Left renal cortex interstitium (tissue), 4 donors: ENCODE measurements at places on chromosomes 6 and 20.

DNA sequence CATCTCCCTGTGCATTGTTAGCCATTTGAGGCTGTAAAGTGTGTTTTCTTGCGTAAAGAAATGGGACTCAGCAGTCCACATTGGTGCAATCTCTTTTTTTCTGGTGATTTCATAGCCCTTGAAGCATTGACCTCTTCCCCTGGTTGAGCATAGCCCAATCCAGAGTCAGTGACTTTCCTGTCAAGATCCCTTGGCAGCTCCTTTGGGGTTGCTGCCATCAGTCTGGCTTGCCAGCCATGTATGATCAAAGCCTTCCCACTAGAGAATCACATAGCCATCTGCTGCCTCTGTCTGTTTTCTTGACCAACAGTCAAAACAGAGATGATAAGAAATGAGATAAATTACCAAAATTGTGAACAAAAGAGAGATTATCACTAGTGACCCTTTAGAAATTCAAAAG lies 19.6 kb downstream of the HLA-A start:
- no peak for DNase-seq

GRCh38 chr6:21085211-21085610 lies 508.3 kb upstream of the SOX4 start:
- DNase-seq = no peak

GRCh38 chr6:31899215-31899614 lies 1.7 kb upstream of the EHMT2 start:
- DNase-seq = no peak

DNA sequence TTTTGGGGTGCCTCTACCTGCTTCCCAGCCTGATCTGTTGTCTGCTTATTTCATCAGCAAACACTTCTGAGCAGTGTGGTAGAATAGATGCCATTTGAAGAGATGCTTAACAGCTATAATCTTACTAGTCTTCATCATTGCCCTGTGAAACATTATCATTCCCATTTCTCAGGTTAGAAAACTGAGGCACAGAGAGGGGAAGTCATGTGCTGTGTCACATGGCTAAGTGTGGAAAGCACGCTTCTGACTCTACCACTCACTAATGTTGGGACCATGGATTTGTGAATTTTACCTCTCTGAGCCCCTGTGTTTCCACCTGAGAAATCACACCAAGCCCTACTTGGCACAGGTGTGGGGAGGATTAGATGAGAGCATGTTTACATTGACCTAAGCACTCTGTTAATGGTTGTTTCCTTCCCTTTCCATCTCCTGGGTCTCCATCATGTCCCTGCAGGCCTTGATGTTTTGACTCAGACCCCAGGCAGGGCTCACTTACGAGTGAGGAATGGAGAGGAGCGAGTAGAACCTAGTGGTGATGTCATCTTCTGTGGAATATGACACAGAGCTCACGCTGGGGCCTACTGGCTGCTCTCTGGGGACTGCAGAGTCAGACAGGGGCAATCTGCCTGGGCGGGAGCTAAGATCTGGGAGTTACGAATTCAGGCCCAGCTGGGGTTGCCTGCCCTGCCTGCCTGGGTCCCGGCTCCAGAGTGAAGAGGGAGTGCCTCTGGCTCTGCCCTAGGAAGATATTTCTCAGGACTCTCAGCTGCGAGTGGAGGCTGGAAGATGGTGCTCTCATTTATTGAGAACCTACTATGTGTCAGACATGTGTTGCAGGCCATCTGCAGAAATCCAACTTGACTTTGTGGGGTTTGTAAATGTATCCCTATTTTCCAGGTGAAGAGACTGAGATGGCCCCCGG lies 64.3 kb downstream of the CDH22 start:
- no peak for DNase-seq

DNA sequence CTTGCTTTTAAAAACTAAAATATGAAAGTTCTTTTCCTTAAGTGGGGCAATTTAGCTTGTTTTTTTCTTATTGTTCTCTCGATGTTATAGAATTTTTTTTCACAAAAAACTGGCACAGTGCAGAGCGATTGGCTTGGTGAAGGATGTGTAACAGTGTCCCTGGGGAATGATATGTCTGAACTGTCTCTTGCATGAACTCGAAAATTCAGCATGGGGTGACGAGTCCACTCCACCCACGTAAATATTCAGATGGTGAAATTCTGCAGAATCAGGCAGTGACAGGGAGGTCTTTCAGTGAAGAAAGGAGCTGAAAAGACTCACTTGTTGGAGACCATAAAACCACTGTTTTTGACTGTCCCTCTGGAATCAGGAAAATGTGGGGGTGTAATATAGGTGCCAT lies 505.3 kb downstream of the MMUT start:
- DNase-seq = no peak

GRCh38 chr6:150029749-150030148 lies 4.4 kb upstream of the RAET1L start:
- no peak for DNase-seq

DNA sequence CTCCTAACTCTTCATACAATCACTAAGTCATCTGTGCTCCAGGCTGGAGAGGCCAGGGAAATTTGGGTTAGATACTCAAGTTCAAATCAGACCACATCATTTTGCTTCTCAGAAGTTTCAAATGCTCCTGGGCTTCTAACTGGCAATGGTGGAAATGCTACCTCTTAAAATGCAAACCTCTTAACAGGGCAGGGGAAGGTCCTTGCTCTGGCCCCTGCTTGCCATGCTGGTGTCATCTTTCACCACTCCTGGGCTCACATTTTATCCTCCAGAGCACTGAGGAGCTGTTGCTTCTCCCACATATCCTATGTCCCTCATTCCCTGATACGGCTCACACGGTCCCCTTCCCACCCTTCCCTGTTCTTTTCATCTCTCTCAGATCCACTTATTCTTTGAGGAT lies 41.8 kb upstream of the NT5E start:
- no peak for DNase-seq

DNA sequence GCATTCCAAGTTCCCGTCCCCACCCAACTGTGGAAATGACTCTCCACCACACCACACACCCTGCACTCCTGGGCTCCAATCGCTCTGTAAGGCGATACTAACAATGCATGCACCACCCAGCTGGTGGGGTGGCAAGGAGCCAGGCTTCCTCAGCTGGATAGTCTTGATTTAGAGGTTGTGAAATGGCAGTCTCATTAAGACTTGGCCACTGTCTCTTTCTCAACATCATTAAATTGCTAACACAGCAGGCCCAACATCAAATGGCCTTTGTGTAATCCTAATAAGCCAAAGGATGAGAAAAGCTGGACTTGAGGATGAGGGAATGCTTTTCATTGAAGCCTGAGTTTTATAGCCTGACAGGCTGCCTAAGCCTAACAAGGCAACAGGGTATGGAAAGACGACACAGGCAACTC lies 223.7 kb downstream of the GMDS start:
- DNase-seq = no peak

DNA sequence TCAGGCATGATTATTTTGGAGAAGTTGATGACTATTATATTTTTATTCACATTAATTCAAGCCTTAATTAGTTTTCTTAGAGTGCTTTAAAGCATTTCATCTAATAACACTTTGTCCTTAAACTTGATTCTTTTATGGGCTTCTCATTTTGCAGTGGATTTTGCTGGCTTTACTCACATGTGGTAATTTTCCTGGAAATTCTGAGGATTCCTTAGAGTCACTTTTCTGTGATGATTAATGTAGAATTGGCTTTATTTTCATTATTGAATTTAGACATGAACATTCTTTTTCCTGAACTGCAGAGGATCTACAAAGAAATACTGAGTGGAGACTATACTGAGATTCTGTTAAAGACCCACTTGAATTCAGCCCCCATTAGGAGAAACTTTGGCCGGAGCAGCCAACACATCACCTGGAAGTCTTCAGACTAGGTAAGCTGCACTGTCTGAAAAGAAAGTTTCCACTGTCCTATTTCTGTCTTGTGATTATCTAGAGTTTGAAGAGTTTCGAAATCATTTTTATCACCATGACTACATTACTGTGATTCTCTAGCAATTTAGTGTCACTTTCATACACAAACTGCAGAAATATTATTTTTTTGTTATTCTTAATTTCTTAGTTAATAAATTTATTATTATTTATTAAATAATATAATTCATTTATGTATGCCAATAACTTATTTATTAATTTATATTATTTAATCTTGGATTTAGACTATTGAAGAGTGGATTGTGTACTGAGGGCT lies 1.9 kb downstream of the RFPL4B start:
- no peak for DNase-seq

DNA sequence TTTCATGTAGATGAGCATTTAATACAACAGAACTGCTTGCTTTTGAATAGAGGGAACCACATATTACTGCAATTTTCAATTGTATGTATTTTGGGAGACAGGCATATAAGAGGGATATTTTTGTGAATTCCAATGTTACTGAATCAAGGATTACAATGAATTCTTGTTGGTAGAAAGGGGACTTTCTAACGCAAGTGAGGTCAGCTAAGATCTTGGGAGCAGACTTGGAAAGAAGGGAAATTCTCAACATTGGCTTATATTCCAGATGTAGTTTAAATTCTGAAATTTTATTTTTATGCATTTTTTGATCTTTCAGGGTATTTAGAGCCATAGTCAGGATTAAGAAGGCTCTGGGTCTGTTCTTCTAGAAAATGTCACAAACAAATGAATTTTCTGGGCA lies 43.3 kb upstream of the CTAGE9 start:
- no peak for DNase-seq

- DNase-seq = no peak
Observed at GRCh38 chr6:146336191-146336590, 207.4 kb upstream of the RAB32 start.

DNA sequence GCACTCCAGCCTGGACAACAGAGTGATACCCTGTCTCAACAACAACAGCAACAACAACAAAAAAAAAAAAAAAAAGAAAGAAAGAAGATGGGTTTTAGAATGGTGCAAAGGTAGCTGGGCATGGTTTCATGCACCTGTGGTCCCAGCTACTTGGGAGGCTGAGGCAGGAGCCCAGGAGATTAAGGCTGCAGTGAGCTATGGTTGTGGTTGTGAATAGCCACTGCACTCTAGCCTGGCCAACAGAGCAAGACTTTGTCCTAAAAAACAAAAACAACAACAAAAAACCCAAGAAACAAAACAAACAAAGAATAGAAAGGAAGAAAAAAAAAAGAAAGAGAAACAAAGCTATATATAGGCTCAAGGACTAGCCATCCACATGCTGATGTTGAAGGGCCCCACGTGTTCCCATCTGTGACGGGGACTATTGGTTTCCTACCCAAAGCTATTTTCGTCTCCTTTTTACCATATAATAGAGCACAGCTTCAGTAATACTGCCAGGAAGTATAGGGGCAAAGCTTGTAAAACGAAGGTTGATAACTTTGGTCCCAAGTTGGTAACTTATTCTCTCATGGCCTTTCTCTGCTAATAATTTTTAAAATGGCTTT lies 7.9 kb upstream of the EEF1E1 start:
- no peak for DNase-seq

GRCh38 chr20:25258476-25258805 lies 10.6 kb downstream of the PYGB start:
- no peak for DNase-seq

- DNase-seq = no peak
Observed at GRCh38 chr6:160106701-160107100, 14.9 kb upstream of the SLC22A1 start.

GRCh38 chr6:111683157-111683556 lies 77.5 kb upstream of the TRAF3IP2 start:
- no peak for DNase-seq

DNA sequence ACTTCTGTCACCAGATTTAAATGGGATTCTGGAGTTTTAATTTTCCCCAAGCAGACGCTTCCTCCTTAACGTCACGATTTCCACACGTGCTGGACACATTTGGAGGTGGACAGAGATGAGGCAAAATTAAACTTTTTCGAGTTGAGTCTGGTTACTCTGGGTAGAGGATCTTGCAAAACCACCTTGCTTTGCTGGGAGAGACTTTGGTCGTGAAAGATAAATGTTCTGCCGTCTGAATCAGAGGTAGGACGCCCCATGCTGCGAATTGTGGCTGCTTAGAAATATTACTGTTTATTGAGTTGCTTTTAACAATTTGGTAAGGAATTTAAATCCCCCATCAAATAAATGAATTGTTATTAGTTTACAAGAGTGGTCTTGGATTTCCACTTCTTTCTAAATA lies 46.8 kb downstream of the CTCFL start:
- DNase-seq = no peak

DNA sequence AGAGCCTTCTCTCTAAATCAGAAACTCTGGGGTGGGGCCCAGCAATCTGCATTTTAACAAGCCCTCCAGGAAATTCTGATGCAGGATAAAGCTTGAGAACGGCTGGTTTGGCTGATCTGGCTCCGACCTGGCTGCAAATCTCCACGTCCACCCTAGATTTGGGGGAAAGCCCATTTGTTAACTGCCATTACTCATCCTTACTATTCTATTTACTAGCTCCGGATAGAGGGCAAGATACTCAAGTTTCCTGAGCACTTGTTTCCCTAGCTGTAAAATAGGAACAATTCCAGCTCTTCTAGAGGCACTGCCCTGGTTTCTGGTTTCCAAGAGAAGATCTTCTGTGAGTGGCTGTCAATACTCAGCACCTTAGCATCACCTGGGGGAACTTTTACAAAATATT lies 44.4 kb downstream of the DAAM2 start:
- DNase-seq = no peak

GRCh38 chr6:159931846-159932245 lies 37.0 kb upstream of the IGF2R start:
- DNase-seq = no peak

DNA sequence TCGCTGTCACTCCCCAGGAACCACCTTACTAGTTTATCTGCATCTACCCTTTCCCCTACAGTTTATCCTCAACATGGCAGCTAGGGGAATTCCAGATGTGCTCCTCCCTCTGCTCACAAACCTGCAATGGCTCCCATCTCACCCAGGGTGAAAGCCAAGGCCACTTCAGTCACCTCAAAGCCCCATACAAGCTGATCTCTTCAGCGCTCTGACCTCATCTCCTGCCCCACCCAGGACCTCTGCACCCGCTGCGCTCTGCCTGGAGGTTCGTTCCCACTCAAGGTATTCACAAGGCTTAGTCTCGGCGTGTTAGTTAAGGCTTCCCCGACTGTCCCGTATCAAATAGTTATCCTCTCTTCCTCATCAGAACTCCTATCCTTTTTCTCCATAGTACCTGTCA lies 28.6 kb upstream of the SPDEF start:
- DNase-seq = no peak

GRCh38 chr6:96917098-96917497 lies 7.4 kb upstream of the KLHL32 start:
- no peak for DNase-seq

- DNase-seq = no peak
Observed at GRCh38 chr6:34110610-34111009, 35.3 kb downstream of the GRM4 start.

DNA sequence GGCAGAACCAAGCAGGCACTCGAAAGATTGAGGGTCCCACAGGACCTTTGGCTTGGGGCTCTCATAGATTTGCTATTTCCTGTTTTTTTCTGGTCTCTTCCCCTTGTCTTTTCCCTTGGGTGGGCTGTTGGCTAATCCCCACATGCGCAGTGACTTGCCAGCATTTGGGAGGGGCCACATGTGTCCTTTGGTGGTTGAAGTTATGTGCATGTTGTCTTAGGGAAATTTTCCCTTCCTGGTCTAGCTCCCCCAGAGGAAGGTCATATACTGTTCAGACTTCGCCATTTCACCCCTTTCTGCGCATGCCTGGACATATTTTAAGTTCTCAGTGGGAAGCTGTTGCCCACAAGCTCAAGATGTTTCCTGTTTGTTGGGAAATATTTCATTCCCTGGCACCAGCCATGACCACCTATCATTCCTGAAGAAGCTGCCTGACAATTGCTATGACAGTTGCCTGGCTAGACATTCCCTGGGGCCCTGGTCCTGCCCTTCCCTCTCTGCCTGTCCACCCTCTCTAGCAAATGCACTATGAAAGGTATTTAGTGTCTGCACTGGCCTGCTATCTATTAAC lies 156.2 kb upstream of the THBS2 start:
- DNase-seq = no peak

- DNase-seq = no peak
Observed at GRCh38 chr6:4383910-4384638, 248.7 kb upstream of the ECI2 start.
